ENCODE measurements at places on chromosomes 1 and 21.

DNA sequence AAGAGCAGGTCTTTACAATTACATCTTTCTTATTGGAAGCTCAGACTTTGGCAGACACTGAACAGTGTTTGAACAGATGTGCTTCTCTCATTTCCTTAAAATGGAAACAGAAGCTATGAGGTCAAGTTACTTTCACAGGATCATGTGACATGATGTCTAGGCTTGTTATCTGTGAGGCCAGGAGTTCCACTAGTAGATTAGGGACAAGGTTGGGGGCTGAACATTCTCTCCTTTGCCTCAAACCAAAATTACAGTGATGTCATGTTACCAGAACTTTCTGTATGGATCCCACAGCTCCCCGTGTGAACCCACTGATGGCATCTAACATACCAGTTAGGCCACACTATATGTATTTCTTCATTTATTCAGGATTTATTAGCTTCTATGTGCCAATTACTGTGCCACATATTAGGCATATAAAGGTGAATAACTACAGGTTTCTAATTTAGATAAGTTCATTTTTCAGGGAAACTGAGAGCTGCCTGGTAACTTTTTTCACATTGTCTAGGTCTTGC, 6.0 kb downstream of the DYNLT5 start:
- peak; percentile 11 for DNase-seq

DNA sequence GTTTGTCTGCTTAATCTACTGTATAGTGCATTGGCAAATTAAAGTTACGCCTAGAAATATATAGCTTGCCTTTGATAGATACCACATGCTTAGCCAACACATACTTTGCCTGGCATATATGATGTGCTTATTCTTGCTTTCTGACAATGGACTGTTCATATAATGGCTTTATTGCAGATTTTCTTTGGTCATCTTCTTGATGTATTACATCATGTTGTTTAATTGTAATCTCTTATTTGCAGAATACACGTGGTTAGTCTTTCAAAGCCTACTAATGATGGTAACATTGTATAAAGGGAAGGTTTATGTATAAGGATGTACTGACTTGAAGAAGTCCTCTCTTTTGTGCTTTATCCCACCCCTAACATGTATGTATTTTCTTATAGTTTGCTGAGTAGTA, 201.5 kb downstream of the PDE4B start:
- DNase-seq: no peak

- DNase-seq: no peak
Measured at GRCh38 chr1:16903054-16903453, 7.3 kb downstream of the RNU1-2 start.

- no peak for DNase-seq
Measured at GRCh38 chr1:49187056-49187455, 410.4 kb upstream of the BEND5 start.
